ENCODE measurements at places on chromosomes 2 and 18. TPM values are rescaled to one million over a fixed set of nuclear protein-coding genes. Genes with fewer than 3 reads are reported as not detected.

SLC38A11 gene
- 0.66 TPM for total RNA-seq

DNA sequence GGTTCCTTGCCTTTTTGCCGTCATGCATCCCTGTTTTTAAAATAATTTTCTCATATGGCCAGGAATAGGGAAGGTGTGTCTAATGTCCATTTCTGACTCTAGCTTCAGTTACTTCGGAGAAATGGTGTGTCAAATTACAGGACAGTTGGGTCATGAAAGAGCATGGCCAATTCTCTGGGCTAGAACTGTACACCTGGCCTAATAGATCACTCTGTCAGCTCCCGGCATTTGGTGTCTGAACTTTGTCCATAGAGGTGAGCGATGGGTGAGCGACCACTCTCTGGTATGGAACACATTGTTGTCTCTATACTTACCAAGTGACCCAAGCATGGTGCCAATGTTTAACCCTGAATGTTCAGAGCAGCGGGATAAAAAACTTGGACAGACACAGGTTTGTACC is 38.3 kb upstream of the ASB18 start:
- DNase-seq: no peak

RNU2-63P gene
- total RNA-seq: 46.9 TPM

- DNase-seq: no peak
Measured at GRCh38 chr2:176463546-176463945, 194.3 kb downstream of the MTX2 start.

GRCh38 chr2:107569496-107569895 is 257.2 kb upstream of the RGPD4 start:
- DNase-seq: no peak

ACMSD gene
- total RNA-seq: not detected

DNA sequence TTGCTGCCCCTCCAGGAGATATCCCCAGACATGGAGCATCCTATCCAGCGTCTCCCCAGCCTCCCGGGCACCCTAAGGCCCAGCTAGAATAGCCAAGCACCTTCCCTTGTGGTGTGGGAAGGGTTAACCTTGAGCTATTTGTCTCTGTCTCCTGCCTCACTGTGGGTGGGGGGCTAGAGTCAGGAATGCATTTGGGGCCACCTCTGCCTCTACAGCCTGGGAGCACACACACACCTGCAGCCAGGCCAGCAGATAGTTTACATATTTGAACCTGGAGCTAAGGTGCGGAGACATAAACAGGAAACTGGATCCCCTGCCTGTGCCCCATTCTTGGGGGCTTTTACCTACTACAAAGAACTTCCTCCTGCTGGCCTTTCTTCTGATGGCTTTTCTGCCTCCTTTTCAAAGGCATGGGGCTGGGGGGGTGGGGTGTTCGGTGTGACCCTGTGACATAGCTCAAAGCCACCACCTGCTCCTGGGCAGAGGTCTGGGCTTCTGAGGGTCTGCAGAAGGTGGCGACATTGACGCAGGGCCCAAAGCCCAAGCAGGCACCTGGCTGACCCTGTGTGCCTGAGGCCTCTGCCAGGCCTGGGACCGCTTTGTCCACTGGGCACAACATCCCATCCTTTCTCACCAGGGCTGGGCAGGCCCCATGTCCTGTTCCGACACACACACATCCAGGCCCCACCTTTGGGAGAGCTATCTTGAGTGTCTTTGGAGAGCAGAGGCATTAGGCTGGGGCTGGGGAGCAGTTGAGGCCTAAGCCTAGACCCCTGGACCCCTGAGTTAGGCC is 34.2 kb downstream of the EMX1 start:
- no peak for DNase-seq

GRCh38 chr2:146879882-146880281 is 964.9 kb upstream of the ACVR2A start:
- no peak for DNase-seq

HTRA2 gene
- total RNA-seq: 32.1 TPM

FAM161A gene
- total RNA-seq: 1.1 TPM

GRB14 gene
- not detected for total RNA-seq

DNA sequence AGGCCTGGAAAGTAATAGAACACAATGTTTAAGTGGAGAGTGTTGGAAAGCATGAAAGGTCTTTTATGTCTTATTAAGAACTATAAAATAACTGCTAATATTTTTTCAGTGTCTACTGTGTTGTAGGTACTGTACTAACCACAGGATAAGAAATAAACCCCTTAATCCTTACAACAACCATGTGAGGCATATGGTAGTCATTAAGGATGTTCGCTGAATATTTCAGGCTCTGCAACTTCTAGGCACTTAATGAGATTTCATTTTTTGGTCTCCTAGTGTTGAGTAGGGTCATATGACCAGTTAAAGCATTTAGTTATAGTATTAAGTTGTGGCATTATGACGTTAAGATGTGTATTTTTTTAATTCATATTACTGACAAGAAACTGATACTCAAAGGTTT is 346.6 kb upstream of the KCNH7 start:
- no peak for DNase-seq

TRABD2A gene
- total RNA-seq: 6.3 TPM

NOSTRIN gene
- total RNA-seq: not detected

GRCh38 chr2:9162841-9163240 is 43.8 kb upstream of the ASAP2 start:
- DNase-seq: no peak

GRCh38 chr2:237449193-237449881 is 35.4 kb upstream of the COL6A3 start:
- DNase-seq: no peak

DNA sequence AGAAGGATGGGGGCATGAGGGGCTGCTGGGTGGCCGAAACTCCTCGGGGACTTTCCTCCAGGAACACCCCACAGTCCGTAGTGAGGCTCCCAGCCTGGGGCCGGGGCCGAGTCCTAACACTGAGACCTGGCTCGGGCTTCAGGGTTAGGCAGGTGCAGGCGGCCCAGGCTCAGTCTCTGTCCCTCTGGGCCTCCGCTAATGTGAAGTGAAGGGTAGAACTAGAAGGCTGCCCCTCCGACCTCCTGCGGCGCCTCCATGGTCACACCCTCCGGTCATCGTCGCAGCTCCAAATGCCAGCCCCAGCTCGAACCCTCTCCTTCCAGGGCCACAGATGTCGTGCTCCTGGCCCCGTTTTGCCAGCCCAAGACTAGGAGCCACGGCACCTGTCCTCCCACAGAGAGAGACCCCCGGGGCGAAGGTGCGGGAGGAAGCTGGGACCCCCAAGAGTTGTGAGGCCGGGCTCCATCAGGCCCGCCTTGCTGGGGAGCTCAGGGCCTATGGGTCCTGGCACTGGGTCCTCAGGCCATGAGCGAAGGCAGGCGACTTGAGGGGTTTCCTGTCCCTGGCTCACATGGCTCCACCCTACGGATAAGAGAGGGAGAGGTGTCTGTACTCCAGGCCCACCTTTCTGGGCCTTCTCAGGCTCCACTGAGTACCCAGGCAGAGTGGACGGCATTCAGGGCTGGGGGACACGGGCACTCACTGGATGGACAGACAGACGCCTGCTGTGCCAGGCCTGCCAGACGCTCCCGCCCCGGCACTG is 797 bp downstream of the ANO7 start:
- DNase-seq: no peak

CXCR4 gene
- 741 TPM for total RNA-seq

PLEKHM3 gene
- total RNA-seq: 27.7 TPM

DNA sequence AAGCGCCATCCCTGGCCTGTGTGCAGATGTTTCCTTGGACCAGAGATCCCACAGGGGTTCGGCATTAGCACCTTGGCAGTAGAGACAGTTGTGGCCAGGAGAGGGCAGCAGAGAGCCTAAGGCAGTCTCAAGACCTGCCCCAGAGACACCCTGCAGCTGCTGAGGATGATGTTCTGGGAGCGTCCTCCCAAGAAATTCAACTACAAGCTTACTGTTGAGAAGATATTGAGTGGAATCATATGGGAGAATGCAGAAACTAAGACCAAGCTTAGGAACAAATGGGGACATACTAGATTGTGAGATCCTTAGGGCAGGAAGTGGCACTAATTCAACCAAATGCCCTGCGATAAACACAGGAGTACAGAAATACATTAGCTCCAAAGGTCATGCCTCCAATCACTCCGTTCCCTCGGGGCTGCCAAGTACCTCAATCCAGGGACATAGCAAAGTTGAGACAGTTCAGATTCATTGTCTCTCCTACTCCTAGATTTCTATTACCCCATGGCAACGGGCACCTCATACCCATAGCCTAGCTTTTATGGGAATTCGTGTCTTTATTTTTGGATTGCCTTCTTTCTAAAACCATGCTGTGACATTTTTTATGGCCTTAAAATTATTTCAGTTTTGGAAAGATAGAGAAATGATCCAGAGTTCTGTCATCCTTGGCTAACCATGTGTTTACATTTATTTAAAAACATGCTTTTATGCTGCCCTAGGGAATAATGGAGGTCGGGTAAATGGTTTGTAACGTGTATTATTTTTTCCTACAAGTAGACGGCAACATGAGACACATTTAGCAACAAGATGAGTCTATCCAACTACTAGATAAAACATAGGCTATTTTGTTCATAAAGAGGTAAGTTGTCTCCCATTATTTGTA is 2.2 kb upstream of the ERMN start:
- DNase-seq: peak; percentile 94

DNA sequence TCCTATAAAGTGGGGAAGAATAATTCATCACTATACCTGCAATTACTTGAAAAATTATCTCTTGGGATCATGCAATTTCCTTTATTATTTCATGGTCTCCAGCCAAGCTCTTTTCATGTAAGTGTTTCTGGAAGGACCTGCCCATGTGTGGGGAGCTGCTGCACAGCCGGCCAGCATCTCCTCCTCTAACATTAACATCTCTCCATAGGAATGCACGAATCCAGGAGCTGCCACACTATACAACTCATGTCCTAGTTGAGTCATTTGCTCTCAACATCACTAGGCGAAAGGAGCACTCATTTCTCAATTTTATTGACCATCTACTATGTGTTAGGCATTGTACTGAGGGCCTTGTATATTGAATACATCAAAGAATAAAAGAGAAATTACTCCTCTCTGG is 144.3 kb upstream of the ERBB4 start:
- DNase-seq: no peak

DNA sequence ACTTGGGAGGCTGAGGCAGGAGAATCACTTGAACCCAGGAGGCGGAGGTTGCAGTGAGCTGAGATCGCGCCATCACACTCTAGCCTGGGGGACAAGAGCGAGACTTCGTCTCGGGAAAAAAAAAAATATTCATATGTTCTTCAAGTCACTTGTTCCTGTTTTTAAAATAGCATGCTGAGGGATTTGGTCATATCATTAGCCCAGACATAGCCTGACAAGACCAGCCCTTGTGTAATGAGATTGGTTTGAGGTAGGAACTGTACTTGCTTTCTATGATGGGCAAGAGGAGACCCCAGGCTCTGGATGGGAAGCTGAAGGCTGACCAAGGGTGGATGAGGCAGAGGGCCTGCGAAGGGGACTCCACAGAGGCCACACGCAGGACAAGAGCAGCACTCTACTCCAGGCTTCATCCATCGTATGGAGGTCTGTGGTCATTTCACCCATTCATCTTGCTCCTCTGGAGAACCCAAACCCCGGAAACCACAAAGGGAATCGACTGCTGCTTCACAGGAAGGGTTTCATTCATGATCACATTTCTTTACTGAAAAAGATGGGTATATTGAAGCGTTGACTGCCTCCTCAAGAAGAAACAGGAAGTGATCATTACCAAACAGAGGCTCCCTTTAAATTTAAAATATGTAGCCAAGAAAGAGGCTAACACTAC is 87.1 kb upstream of the ZNF397 start:
- DNase-seq: no peak

GRCh38 chr2:151534001-151534400 is 124.3 kb downstream of the RIF1 start:
- DNase-seq: no peak

- no peak for DNase-seq
Measured at GRCh38 chr2:45643095-45643494, 8.4 kb upstream of the PRKCE start.

- DNase-seq: no peak
Measured at GRCh38 chr2:74628538-74629105, 19.5 kb downstream of the M1AP start.

IL1A gene
- total RNA-seq: 1.6 TPM

GRCh38 chr2:28359222-28360057 is 33.2 kb upstream of the FOSL2 start:
- DNase-seq: peak; percentile 93

CHMP1B gene
- total RNA-seq: 132 TPM

MATN3 gene
- total RNA-seq: not detected

ALLC gene
- not detected for total RNA-seq

CAPN14 gene
- total RNA-seq: 0.43 TPM

DNA sequence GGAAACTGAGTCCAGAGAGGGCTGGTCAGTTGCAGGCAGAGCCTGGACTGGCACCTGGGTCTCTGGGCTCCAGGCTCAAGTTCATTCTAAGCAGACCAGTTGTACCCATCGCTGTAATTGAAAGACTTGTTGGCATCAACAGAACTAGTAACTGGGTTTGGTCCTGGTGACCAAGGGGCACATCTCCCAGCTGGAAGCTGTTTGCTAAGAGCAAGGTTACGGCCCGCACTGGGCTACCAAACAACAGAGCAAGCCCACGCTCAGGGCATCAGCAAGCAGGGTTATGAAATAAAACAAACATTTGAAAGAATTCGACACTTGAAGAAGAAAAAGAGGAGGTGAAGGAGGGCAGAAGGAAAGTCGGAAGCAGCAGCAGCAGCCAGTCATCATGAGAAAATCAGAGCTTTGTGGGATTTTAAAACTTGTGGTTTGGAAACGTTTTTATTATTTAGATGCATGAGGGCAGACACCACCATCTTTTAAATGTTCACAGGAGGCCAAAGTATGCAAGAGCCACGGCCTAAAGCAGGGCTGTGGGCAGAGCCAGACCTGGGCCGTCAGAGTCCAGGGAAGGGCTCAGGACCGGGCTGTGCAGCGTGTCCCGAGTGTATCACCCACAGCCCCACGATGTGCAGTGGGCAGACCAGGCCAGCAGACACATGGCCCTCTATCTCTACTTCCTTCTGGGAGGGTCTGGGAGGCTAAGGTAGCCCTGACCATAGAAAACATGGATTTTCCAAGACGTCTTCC is 220.3 kb downstream of the BCL2 start:
- DNase-seq: no peak

GRCh38 chr2:28334527-28334894 is 58.1 kb upstream of the FOSL2 start:
- no peak for DNase-seq

- DNase-seq: no peak
Measured at GRCh38 chr2:37920570-37920969, 4.5 kb upstream of the RMDN2 start.

Data from natural killer cell (primary cell).